GM20000 (cell line): ENCODE measurements at places on chromosomes 11 and 22.

GRCh38 chr11:10350334-10350733, 45.5 kb downstream of the ADM start:
- no peak for DNase-seq

DNA sequence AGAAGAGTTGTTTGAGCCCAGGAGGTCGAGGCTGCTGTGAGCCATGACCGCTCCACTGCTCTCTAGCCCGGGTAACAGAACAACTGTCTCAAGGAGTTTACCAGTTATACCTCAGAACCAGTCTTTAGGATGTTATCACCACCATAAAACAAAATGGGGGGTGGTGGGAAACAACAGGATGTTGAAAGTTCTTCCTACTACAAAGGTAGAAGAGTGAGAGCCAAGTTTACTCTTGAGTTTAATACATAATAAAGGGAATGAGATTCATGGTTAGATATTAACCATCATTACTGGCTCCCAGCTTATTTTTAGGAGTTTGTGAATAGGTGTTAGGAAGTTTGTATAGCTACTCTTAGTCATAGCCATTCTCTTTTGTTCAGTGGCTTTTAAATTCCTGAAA, 78.8 kb upstream of the HORMAD2 start:
- no peak for DNase-seq

- no peak for DNase-seq
Observed at GRCh38 chr11:12318791-12319438, 58.5 kb upstream of the PARVA start.

DNA sequence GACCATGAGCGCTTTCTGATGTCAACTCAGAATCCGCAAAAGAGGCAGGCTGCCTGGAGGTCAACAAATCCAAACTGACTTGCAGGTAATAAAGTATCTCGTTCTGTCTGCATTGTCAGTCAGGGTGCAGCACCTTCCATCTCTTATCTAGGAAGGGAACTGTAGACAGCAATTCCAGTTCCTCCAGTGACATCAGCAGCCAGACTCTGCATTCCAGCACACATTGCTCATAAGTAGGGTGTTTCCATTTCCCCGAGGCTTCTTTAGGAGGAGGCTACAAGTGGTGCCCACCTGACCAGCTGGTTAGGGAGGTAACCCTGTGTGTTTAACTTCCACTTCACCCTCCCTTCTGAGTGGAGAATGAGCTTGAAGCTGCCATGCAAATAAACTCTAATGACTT, 53.3 kb downstream of the NTM start:
- no peak for DNase-seq

- DNase-seq = peak; percentile 51
Observed at GRCh38 chr11:61627850-61628661, 47.2 kb upstream of the SYT7 start.

- no peak for DNase-seq
Observed at GRCh38 chr11:108568195-108568858, 25.2 kb downstream of the EXPH5 start.

DNA sequence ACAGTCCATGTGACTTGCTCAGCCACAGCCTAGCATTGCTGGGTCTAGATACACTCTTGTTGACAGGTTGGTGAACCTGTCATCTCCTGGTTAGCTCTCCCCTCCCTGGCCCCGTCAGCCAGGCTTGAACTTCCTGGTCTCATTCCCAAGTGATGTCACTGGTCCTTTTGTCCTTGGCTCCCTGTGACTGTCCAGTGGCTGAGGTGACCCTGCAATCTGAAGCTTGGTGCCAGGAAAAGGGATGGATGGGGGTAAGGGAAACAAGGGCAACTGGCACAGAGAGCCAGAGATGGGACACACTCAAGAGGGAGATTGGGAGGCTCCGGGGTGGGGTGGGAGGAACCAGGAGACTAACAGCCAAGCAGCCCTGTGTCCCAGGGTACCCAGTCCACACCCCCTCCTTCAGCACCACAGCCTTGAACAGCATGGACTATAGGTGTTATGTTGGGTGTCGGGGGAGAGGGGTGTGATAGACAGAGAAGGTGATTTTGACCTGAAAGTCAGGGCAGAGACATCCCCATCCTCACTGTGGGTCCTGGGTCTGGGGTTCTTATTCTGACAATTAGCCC, 63.8 kb upstream of the THY1 start:
- DNase-seq = no peak

GRCh38 chr11:131904756-131905155, 534.3 kb downstream of the NTM start:
- no peak for DNase-seq

GRCh38 chr11:61607920-61608599, 27.2 kb upstream of the SYT7 start:
- no peak for DNase-seq

GRCh38 chr11:102712137-102712536, 6.6 kb upstream of the MMP27 start:
- DNase-seq = no peak

GRCh38 chr11:129580278-129580677, 204.6 kb downstream of the BARX2 start:
- no peak for DNase-seq

DNA sequence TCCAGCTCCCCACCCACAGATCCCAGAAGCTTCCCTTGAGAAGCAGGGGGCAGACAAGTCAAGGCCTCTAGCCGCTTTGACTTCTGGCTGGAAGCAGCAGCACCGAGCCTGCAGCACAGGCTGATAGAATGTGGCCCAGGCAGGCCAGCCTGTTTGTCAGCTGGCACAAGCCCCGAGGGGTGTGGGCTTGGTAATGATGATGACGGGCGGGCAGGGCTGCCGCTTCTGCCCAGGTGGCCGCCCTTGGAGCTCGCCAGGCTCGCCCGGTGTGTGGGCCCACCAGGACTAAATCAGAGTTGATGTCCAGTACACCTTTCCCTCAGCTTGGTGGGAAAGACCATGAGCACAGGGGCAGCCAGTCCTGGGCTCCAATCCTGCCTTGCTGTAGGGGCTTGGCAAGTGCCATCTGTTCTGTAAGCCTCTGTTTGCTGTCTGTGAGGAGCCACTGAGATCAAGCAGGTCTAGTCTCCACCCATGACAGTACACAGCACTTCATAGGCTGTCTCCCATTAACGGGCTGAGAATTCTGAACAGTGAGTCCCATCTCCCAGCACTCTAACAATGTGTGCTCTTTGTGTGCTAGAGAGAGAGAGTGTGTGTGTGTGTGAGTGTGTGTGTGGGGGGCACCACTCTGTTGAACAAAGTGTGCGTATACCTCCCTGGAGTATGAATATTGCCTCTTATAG, 26.8 kb downstream of the MICAL2 start:
- no peak for DNase-seq

DNA sequence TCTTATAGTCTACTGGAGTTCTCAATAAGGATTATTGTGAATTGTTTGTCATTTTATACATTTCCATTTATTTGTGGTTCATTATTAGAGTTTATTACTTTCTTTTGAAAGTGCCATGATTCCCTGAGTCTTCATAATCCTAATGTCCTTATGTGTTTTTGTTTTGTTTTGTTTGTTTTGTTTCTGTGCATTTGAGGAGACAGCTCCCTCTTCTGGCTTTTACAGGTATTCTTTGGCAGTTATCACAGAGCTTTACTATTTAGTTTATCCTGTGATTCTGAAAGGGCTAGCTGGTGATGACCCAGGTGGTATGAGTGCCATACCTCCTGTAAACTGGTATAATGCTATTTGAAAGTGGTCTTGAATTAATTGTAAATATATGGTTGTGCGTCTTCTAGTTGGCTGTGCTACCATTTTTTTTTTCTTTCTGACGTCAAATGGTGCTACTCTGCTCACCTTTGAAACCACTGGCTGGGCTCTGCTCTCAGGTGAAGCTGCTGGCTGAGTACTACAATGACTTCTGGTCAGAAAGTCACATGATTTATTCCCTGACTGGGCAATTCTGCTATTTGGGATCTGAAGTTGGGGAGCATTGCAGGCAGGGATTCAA, 751.2 kb downstream of the JRKL start:
- peak; percentile 7 for DNase-seq

GRCh38 chr11:62142921-62143320, 19.1 kb downstream of the INCENP start:
- no peak for DNase-seq
